ENCODE measurements at places on chromosomes 1 and 21. TPM values are rescaled to one million over a fixed set of nuclear protein-coding genes. Genes with fewer than 3 reads are reported as not detected.

DNA sequence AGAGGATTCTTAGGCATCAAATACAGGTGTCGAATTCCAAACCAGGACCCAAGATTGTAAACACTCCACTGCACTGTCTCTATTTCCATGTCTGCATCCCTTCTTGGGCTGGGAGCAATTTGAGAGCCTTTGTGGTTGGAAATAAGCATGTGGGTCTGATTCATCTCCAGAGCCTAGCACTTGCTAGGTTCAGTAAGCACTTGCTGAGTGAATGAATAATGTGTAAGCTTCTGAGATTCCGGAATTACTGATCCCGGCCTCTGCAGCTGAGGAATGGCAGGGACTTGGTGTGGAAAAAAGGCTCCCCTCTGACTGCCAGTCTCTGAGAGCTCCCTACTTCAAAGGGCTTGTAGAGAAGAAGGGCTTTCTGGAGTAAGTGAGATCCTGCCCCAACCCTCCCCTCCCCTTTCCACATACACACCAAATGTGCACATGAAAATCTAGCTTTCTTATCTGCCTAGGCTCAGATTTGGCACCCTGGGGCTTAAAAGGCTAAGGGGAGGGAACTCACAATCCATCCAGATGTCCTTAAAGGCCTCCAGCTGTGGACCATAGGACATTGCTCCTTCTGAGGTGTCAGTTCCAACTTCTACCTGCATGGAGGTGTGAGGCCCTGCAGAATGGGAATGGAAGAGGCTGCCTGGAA is 39.6 kb upstream of the TRABD2B start:
- DNase-seq, result peak; percentile 59

GRCh38 chr1:121538943-121539575 is 354.3 kb downstream of the SRGAP2C start:
- DNase-seq, result peak; percentile 23

DNA sequence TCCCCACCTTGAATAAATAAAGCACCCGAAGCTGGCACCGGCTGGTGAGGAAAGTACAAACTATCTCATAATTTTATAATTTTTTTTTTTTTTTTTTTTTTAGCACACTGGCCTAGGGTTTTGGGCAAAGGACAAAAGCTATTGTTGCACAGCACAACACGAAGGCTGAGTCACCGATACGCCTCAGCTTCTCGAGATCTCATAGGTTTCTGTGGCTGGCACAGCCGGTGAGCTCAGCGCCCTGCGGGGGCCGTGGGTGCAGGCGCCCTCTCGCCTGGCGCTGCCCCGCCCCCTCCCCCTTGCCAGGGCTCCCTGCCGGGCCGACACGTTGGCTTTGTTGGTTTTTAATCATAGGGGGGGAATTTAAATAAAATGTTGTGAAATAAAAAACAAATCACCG is 17.2 kb downstream of the CASZ1 start:
- DNase-seq, result peak; percentile 88

- DNase-seq, result no peak
Observed at GRCh38 chr1:20169932-20170331, 16.0 kb upstream of the UBXN10 start.

- DNase-seq, result peak; percentile 87
Observed at GRCh38 chr1:48916130-48917069, 139.7 kb upstream of the BEND5 start.

DNA sequence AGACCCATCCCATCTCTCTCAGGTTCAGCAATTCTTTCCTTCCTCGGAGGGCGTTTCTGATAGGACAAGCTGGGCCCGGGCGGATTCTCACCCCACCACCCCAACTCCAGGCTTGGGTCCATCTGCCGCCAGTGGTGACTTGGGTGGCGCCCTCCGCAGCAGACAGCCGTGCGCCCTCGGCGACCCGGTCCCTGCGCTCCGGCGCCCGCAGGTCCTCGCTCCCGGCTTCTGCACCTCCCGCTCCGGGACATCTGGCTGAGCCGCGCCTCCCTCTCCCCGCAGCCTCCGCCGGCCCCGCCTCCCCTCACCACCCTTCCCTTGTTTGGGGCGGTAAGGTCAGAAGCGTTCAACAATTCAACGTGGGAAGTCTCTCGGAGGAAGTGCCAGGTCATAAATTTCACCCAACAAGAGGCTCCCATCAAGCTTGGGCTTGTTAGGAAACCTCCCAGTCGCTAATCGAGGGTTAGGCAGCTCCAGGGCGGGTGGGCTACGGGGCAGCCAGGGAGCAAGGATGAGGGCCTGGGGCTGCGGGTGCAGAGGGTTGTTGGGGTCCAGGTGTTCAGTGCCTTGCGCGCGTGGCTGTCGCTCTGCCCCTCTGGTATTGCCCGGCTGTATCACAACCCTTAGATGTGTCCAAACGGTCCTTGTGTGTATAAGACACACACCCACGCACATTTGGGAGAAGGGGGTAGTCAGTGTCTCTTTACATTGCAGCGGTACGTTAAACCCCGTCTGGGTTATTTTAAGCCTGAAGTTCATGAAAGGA is 39.8 kb downstream of the OLIG1 start:
- DNase-seq, result no peak

- DNase-seq, result no peak
Observed at GRCh38 chr21:34343838-34344381, 19.9 kb upstream of the KCNE2 start.

DNA sequence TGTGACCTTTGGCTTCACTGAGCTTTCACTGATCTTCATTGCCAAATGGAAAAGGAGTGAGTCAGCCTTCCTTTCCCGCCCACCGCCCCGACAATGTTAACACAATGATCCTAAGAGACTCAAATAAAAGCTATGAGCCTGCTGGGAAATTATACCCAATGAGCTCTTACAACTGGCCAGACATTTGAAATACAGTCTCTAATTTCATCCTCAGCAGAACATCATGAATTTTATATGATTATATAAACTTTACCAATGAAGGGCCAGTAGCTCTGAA is 252.5 kb downstream of the SIPA1L2 start:
- peak; percentile 45 for DNase-seq

DNA sequence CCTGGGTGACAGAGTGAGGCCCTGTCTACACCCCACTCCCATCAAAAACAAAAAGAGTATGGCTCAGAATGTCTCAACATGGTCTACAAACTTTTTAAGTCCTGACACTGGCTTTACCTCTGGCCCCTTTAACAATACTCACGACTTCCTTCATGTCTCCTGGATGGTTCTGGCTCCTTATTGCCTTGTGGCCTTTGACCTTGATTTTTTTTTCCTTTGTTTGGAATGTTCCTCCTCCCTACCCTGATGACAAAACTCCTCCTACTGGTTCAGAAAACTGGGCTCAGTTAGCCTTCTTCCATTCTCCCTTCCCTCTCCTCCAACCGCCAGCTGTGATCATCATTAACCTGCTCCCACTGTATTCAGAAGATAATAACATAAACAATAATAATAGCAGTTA is 4.6 kb upstream of the SOAT1 start:
- DNase-seq, result no peak

- peak; percentile 79 for DNase-seq
Observed at GRCh38 chr1:211258310-211258755, 833 bp upstream of the RCOR3 start.

- DNase-seq, result no peak
Observed at GRCh38 chr21:31414263-31415000, 70.4 kb upstream of the TIAM1 start.

DNA sequence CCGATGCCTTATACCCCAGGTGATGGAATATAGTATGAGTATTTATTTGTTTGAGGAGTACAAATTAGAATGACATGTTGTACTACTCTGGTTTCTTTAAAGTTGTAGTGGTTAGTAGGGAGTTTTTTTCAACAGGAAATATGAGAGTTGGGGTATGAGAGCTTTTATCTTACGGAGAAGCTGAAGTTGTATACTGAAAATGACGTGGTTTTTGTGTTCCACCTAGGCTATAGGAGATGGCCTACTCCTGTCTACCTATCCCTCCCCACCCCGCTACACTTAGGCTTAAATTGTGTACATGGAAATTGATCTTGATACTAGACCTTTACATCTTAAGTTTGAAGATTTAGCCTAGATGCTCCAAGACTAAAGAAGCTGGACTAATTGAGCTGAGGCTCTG is 6.8 kb upstream of the HAX1 start:
- DNase-seq, result no peak

- DNase-seq, result no peak
Observed at GRCh38 chr1:25197982-25198662, 34.2 kb downstream of the SYF2 start.

- DNase-seq, result no peak
Observed at GRCh38 chr1:213666113-213666512, 321.7 kb upstream of the PROX1 start.

The SPATA46 gene
- total RNA-seq, result not detected

The TRABD2B gene
- 0.06 TPM for total RNA-seq

The WNT3A gene
- total RNA-seq, result not detected

The NES gene
- total RNA-seq, result 0.48 TPM

The ELAVL4 gene
- 0.17 TPM for total RNA-seq

The FMN2 gene
- 5.2 TPM for total RNA-seq

The GUCA2A gene
- total RNA-seq, result not detected

Data from H4 (cell line).